Stimulated activated CD4-positive, alpha-beta T cell treated with anti-CD3 and anti-CD28 coated beads, Interleukin-1b, Interleukin-23, amount 100 ng/mL, for 1 hour (primary cell): ENCODE measurements at places on chromosomes 4 and X.

DNA sequence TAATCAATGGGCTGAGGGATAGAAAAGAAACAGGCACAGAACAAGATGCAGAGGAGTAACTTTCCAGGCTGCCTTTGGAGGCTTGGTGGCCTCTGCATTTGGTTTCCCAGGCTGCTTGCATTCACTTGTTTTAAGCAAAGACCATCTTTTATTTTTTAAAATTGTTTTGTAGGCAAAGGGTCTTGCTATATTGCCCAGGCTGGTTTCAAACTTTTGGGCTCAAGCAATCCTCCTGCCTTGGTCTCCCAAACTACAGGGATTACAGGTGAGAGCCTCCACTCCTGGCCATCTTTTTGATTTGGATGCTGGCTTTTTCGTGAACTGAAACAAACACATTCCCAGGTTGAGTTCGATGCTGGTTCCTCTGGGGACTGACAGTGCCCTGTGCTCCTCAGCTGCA lies 74.1 kb downstream of the SLC9A6 start:
- DNase-seq, result no peak

- no peak for DNase-seq
Measured at GRCh38 chr4:40206426-40206825, 9.6 kb downstream of the RHOH start.

DNA sequence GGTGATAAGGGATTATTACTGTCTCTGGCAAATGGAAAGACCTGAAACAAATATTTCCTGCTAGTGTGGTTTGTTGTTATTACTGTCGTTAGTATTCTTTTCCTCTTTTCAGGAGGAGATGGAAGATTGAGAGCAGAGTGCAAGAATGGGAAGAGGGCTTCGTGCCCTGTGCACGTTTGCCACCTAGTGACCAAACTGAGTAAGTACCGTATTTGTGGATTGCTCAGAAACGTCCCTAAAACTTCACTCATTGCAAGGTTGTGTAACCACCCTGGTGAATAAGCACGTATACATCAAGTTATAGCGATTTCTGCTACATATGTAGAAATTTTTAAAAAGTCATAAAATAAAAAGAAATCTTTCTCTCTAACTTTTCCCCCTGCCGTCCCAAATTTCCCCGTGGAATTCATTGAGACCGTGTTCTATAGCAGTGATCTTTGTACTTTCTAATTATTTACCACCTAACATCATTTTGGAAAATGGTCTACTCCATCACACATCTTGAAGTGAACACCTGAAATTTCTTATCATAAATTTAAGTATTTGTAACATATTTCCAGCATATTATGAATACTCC lies 24.3 kb downstream of the LINC00632 start:
- no peak for DNase-seq

GRCh38 chr4:81195475-81195874 lies 19.5 kb downstream of the PRKG2 start:
- DNase-seq, result no peak

DNA sequence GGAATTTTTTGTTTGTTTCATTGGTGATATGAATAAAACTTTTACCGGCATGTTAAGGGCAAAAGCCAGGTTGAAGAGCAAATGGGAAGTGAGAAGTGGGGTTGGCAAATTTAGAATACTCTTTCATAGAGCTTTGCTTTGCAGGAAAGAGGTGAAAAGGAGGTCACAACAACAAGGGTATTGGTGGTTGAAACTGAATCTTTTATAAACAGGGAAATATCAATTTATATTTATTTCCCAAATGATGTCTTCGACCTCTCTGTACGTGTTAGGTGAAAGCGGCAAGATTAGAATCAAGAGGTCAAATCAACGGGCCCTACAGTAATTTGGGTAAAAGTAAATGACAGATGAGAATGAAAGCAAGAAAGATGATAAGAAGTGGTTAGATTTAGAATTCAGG lies 3.4 kb downstream of the SMR3A start:
- DNase-seq, result no peak

DNA sequence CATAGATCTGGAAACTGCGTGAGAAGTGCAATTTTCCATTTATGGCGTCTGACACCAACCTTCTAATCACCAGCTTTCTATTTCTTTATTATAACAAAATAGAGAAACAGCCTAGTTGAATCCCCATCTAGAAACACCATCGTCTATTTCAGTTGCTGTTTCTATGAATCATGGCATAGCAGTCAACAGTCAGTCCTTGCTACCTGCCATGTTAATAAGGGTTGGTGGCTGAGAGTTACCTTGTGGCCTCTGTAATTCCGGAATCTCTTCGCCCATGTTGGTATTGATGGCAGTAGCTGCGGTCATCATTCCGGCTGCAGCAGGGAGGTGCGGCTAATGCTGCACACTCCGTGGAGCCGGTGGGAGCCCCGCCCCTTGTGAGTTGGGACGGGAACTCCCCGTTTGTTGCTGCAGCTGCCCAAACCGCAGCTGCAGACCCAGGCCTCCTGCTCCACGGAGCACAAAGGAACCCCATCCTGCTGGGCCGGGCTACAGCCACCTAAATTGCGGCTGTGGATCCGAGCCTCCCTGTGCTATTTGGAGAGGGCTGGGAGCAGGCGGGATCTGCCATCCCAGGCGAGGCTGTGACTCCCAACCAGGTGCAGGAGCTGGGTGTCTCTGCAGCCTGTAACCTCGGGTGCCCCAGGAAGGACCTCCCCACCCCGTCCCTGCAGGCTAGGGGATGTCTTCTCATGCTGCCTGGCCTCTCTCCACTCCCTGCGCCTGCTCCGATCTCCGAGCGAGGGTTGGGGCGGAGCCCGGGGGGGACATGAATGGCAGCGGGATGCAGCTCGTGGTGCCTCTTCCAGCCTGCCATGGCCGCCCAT lies 115.4 kb upstream of the STK26 start:
- no peak for DNase-seq

GRCh38 chr4:166128403-166128802 lies 255.4 kb downstream of the TLL1 start:
- no peak for DNase-seq

GRCh38 chrX:56069299-56069931 lies 162.7 kb upstream of the KLF8 start:
- no peak for DNase-seq

GRCh38 chrX:136347706-136348105 lies 46.9 kb downstream of the ADGRG4 start:
- no peak for DNase-seq

GRCh38 chr4:71691416-71692073 lies 92.3 kb downstream of the GC start:
- DNase-seq, result no peak

DNA sequence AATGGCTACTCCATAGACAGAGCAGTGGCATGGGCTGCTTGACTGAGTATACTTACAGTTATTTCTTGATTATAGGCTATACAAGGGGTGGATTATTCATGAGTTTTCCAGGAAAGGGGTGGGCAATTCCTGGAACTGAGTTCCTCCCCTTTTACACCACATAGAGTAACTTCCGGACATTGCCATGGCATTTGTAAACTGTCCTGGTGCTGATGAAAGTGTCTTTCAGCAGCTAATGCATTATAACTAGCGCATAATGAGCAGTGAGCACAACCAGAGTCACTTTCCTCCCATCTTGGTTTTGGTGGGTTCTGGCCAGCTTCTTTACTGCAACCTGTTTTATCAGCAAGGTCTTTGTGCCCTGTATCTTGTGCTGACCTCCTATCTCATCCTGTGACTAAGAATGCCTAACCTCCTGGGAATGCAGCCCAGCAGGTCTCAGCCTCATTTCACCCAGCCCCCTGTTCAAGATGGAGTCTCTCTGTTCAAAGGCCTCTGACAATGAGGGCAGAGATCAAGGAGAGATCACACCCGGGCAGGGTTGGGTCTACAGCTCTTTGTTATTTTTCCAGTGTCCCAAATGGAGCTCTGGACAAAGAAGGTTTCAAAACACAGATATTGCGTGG lies 468.4 kb upstream of the PRKX start:
- DNase-seq, result no peak

- DNase-seq, result no peak
Measured at GRCh38 chrX:154357205-154357604, 17.2 kb downstream of the FLNA start.

DNA sequence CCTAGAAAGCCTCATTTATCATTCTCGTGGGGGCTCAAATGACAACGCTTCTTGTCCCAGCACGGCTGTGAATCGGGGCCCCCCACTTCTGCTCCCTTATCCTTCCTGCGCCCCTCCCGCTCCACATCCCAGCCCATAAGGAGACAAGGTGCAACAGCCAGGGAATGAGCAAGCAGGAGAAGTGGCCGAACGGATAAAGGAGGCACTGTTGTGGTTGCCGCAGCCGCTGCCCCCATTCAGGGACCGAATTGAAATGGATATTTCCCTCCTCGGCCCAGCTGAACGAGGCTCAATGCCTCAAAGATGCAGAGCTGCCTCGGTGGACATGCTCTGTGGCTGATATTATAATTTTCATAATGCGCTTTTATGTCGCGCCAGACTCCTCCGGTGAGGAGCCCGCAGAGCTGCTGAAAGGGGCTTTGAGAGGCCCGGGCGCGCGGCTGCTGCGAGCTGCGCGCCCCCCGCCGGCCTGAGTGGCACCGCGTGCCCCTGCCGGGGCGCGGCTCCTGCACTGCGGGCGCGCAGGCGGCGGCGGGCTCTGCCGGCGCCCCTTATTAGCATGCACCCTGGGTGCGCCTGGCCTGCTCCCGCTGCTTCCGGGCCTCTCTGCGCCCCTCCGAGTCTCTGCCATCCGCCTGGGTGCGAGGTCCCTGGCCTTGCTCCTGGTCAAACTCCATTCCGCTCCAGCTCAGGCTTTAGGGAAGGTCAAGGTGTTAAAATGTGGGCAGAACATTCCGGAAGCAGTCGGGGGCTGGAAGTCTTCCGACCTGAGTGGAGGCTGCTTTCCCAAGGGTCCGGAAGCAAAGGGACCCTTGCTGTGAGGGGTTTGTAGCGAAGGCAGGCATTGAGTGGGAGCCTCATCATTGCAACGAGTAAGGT lies 68.2 kb upstream of the TMEM33 start:
- DNase-seq, result no peak

DNA sequence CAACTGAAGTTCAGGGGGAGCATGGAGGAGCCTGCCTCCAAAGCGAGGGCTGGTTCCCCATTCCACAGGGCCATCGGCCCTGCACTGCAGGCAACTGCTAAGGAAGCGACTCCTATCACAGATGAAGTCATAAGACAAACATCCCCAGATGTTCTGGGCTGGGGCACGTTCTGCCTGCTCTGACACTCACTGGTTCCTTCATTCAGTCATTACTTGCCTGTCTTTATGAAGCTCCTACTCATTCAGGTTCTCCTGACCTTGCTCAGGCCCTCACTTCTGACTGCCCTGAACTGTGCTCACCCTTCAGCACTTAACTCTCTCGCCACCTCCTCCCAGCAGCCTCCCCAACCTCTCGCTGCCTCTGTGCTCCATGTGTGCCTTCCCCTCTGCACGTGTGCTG lies 2.5 kb upstream of the SLC2A9 start:
- no peak for DNase-seq

- no peak for DNase-seq
Measured at GRCh38 chr4:61805227-61805626, 605.1 kb downstream of the ADGRL3 start.

GRCh38 chr4:53987761-53988171 lies 76.6 kb downstream of the CHIC2 start:
- DNase-seq, result no peak

DNA sequence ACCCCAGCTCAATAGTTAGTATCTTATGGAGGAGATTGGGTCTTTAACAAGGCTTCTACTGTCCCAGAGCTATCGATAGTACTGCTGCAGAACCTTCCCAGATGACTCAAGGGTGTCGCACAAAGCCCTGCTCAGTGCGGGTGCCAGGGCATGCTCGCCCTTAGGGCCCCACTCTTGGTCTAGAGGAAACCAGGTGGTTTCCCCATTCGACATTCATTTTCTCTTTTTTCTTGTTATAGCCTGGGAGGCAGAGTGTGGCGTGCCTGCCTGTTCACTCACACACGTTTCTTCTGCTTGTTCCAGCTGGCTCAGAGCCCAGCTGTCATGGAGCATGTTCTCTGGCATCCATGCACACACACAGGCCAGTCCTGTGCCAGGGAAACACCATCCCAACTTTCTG lies 144.5 kb downstream of the SMIM20 start:
- DNase-seq, result no peak

GRCh38 chrX:41664908-41665307 lies 23.9 kb upstream of the GPR34 start:
- no peak for DNase-seq

- no peak for DNase-seq
Measured at GRCh38 chr4:94947681-94948108, 189.9 kb downstream of the BMPR1B start.

DNA sequence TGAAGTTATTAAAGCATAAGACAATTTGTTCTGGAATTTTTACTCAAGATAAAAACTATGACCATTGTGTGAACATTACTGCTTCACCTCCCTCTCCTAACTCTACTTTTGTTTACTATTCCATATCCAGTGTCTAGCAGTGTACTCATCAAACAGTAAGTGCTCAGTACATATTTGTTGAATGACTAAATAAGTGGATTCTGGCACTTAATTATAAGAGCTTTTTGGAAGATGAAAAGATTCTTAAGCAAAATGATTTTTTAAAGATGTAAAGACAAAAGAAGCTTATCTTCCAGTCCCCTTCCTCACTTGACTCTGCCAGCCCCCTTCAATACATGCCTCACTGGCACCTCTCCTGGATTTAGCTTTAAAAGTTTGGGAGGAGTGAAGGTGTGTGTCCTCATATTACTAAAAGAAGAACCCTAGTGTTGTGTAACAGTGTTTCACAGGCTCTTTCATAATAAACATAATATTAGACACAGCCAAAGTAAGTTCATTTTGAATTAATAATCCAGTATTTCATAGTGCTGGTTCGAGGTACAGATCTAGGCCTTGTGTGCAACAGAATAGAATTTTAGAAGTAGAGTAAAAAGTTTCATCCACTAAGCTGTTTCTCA lies 53.0 kb downstream of the GAB1 start:
- no peak for DNase-seq

DNA sequence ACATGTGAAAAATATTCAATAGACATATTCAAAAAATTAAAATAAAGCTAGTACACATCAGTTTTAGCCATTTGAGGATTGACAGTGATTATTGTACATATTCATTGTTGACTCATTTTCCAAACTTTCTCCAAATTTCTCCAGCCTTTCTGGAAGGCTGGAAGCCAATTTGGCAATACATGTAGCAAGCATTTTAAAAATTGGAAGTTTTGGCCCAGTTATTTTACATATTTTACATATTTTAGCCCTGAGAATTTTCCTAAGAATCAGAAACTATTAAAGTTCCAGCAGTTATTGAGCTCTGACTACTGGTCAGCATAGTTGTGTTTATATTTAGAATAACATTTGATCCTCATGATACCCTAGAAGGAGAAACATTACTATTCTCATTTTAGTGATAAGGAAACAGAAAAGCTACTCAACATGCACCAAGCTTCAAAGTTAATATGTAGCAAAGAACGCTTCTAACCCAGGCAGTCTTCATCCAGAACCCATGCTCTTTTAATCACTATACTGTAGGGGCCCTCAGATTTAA lies 3.2 kb downstream of the CABS1 start:
- DNase-seq, result no peak
